ENCODE measurements at places on chromosomes 4 and X.

- DNase-seq = no peak
Observed at GRCh38 chr4:125789023-125789422, 474.3 kb downstream of the FAT4 start.

DNA sequence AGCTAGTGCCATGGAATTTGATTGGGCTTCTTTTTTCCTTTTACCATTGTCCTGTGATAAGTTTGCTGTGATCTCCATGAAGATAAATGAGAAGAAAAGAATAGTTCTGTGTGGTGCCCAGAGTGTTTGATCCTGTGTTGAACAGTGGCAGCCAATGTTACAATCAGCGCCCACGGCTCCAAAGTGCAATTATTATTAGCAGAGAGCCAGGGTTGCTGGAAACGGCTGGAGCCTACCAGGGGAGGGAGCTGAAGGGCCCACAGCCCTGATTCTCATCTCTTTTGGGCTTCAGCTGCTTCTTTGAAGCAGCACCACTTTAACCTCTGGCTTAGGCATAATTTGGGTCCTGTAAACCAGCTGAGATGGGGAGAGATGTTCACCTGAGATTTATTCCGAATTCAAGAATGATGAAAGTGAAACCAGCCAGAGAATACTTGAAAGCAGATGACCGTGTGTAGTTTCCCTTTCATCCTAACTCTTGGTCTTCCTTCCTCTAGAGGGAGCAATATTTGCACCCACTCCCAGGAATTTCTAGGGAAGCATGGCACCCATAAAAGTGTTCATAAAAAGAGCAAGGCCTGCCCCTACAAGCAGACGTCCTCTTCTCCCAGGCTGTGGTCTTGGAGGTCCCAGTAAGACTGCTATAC is 298.3 kb downstream of the EVC2 start:
- DNase-seq = no peak

DNA sequence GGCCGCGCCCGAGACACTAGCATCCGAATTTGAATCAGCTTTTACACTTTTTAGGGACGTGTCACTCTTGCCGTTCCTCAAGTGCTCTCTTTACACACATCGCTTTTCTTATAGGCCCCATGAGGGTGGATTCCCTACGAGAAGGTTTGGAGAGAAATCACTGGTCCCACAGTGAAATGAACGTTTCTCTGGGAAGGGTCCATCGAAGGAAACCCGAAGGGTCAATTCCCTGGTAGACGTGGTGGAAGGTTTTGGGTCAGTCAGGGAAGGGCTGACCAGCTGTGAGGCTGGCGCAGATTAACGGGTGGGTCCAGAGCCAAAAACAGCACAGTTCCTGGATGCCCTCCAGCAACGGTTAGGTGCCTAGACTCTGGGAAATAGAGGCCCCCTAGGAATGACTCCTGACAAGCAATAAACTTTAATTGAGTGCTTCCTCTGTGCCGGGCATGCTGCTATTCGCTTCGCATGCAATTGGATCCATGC is 35.9 kb downstream of the ETDC start:
- no peak for DNase-seq

DNA sequence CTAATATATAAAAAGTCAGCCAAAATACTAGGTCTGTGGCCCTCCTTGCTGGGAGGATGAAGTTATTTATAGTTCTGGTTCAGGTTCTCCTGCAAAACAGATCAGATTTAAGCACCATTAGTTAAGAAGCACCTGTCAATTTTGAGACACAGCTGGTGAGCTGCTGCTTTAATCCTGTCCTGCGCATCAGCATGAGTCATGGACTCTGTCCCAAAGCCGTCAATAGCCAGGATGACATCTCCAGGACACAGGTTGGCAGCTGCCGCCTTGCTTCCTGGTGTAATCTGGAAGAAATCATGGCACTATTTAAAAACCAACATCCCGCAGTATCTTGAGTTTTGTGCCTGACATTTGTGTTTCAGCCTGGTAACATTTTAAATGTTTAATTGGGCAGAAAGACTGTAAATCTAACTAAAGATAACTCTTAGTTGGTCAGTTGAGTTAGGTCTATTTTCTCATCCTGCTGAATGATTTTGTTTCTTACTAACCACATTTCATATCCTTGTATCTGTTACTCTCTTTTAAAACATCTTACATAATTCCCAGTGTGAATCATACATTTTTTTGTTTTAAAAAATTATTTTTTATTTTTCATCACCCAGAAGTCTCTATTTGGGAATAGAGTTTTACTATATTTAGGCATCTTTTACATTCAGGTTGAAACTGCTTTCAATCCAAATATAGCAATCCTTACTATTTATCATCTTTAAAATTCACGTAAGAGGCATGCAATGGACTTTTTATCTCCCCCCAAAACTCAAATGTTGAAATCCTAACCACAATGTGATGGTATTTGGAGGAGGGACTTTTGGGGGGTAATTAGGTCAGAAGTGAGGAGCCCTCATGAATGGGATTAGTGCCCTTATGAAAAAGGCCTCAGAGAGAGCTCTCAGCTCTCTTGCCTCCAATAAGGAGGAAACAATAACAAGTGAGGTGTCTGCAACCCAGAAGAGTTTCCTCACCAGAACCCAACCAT is 10.1 kb downstream of the PDLIM3 start:
- DNase-seq = no peak

DNA sequence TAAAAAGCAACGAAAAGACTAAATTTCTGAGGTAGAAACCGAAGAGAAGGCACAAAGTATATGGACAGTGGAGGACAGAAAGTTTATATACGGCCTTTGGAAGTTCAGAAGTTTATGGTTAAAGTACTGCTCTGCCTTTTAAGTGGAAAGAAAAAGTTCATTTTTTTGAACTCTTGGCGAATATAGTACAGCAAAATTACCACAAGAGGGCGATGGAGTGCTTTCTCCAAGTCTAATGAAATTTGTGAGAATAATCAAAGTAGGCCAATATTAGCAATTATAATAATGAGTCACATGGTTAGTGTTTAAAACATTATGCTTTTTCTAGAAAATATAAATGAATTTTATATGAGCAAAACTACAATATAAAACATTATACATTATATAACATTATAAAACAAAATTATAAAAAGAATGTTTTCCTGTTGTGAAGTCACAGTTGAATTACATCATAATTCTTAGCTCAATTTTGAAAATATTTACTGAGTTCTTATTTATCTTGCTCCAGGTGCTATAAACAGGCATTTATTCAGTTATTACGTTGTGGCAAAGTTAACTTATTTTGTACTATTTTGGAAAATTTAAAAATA is 136.2 kb upstream of the BMPR1B start:
- no peak for DNase-seq

- no peak for DNase-seq
Observed at GRCh38 chr4:47061435-47061834, 30.1 kb downstream of the GABRB1 start.

DNA sequence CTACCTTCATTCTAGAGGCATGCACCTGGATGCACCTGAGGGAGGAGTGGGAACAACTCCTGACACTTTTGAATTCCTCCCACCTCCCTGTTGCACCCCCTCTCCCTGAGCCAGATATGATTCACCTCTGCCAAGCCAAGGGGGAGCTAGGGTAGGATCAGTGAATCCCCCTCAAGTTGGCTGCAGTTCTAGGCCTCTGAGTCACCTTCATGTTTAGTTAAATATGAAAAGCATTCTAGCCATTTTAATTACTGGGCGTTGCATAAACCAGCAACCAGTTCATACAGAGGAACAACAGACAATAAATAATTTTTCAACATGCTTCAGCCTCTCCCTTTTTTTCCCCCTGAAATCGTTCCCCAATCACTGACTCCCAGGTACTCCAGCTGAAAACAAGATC is 1440.2 kb downstream of the ADGRL3 start:
- DNase-seq = no peak

DNA sequence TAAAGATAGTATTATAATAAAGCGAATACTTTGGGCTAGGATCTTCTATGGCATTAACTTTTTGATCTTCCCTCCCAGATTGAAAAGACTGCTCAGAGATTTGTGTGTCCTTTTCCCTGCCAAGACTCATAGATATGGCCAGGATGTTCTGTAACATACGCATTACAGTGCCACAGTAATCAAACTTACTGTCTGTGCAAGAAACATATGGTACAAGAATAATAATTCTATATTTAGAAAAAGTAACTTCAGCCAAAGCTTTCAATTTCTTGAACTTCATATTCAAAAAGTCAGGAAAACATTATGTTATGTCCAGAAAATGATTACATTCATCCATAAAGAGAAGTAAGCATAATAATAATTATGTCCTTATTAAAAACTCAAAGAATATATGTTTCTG is 100.9 kb upstream of the GUCY1A1 start:
- no peak for DNase-seq

DNA sequence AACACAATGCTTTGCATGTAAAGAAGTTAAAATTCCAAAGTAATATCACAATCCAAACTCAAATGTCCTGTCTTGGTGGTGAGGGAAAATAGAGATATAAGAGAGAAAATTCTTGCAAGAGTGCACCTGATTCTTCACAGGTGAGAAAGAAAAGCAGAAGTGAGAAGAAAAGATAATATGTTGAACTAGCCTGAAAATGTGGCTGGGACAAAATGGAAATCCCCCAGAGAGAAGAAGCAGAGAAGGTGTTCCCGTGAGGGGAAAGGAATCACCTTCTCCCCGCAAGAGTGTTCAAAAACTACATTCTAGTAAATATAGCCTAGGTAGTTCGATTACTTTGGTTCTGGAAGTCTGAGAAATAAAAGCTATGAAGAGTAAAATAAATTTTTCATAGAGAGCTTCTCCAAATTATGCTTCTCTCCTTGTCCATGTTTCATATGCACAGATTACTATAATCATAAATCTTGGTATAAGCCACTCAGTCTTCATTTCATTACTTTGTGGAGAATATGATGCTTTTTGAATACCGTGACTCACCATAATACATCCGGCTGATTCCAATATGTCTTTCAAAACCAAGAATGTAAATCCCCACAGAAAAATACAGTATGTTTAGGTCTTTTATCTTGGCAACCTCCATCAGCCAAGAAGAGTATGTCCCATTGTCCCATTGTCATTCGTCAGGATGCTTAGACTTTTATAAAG is 63.1 kb downstream of the COX18 start:
- no peak for DNase-seq

DNA sequence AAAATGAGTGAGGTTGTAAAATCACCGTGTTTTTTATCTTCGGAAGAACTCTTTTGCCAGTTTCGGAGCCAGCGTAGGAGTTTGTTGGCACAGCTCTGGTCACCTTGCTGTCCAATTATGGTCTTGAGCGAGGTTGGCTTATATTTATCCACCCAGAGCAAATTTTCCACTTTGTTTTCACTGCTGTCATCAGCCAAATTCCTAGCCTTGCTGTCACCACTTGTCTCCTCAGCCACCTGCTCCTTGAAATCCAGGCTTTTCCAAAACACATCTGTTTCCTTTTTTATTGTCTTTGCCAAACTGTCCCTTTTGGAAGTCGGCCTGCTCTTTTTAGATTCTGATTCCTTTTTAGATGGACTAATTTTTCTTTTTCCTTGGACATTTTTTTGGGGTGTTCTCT is 57.6 kb downstream of the RFC1 start:
- no peak for DNase-seq

All from WTC11 (cell line).